ENCODE measurements at places on chromosomes 3 and 15.

DNA sequence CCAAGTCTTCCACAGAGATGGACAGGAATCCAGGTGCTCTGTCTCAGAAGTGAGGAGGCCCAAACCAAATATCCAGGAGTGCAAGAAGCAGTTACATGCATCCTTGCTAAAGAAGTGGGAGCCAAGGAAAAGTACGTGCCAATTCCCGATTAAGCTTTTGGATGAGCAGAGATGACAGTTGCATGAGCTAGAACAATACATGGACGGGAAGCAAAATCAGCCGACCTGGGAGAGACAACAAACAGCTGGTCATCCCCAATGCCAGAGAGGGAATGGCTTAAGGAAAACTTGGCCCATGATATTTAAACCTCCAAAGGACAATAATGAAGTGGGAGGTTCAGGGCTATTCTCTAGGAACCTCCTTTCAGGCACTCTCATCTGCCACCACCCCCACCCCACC, 86.0 kb upstream of the ABHD17C start:
- DNase-seq = no peak

GRCh38 chr3:39028546-39028945, 23.2 kb downstream of the SCN11A start:
- no peak for DNase-seq

DNA sequence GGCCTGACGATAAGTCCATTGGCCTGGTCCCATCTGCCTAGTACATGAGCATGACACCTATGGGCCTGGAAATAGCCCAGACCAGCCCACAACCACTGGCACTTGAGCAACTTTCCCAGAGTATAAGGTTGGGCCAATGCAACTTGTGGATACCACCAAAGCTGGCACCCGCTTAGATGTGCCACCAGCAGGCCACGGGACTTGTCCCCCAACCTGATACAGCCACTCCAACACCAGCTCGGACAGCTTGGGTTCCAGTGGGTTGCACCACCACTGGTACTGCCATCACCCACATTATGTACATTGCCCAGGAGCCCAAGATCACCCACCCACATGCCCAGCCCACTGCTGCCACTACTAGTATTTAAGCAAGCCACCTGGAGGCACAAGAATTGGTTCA, 381.2 kb downstream of the GBE1 start:
- DNase-seq = no peak

DNA sequence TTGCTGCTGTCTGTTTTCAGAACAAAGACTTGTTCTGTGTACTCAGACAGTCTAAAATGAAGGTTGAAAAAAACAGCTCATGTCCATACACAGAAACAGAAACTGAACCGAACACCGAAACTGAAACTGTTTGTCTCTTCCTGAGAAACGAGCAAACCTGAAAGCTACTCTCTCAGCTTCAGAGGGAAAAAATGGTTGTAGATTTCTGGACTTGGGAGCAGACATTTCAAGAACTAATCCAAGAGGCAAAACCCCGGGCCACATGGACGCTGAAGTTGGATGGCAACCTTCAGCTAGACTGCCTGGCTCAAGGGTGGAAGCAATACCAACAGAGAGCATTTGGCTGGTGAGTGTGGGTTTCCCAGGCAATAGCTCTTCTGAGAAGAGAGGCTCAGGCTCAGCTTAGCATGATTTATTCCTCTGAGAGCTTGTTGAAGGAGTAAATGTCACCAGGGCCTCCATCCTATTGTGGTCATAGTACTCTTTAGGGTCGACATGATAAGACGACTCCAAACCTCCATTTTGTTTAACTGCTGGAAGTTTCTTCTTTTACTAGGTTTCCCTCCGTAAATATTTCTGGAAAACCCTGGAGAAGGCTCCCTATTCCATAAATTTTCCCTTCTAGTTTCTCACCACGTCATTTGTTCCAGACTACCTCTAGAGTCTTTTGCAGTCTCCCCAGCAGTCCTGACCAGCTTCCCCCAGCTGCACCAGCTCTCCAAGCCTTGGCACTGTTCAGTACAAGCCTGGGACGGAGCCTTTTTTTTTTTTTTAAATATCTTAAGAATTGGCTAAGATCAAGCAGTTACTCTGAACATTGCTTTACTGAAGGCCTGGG, at the start of gene RTP4:
RTP4 (plus strand) TSS at position 135 of the 838 bp plus-strand sequence; CDS start at position 192, 57 bp downstream.
- peak; percentile 11 for DNase-seq

GRCh38 chr15:69820819-69821218, 276.9 kb downstream of the TLE3 start:
- DNase-seq = no peak

GRCh38 chr15:25406846-25407245, 32.0 kb downstream of the UBE3A start:
- no peak for DNase-seq

DNA sequence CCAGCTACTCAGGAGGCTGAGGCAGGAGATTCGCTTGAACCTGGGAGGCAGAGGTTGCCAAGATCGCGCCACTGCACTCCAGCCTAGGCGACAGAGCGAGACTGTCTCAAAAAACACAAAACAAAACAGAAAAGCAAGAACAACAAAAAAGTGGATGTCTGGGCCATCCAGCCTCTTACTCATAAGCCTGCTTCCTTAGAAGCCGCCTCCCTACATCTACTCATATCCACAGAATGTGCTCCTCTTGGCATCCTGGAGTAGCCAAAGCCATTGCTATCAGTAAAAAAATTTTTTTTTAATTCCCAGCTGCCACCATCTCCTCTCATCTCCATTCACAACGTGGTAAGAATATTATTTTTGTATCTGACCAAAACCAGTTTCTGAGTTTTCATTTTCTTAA, 10.8 kb downstream of the ZSCAN2 start:
- no peak for DNase-seq

DNA sequence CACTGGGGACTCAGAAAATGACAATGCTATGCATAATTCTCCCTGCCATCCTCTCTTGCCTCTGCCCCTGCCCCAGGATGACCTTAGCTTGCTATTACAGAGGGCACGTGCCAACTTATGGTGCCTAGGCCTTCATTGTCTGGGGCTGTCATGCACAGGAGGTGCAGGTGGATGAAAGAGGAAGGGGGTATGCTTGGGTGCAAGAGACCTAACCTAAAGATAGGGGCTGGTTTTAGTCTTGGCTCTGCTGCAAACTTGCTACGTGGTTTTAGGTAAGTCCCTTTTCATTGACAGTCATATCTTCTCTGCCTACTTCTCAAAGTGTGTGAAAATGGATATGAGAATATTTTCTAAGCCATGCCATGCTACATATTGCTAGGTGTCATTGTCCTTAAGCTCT, 161.3 kb downstream of the EPHB1 start:
- DNase-seq = no peak

DNA sequence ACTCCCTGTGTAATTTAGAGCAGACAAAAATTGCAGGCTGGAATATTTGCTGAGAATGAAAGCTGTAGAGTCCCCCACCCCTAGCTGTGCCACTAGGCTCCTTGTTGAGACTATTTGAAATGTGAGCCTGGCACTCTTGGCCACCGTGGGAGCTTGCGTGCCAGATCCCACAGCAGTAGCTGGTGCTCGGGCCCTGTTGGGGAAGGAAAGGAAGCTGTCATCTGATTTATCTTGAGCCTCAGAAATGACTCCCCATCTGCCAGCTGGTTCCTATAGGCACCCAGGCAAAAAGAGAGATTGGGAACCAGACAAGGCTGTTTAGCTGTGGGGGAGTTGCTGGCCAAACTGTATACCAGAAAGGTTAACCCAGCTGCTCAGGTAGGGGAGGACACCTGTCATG, 23.4 kb upstream of the CLEC3B start:
- no peak for DNase-seq

GRCh38 chr3:37765591-37766488, 95.8 kb upstream of the CTDSPL start:
- peak; percentile 43 for DNase-seq

DNA sequence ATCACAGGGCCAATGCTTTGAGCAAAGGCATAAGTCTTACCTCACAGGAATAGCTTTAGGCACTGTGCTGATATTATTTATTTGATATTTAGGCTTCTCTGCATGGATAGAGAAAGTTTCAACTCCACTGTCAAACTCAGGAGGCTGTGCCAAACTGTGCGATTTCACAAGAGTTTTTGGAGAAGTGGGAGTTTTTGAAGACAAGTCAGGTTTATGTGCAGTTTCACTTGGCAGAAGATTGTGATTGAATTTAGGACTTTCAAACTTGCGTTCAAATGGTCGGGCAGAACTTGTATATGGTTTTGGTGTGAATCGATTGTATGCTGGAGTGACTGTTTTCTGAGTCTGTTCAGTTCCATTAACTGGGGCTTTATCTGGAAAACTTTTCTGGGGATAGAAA, 113.7 kb downstream of the TJP1 start:
- no peak for DNase-seq

GRCh38 chr15:77674327-77674726, 41.6 kb upstream of the LINGO1 start:
- DNase-seq = peak; percentile 6

- peak; percentile 71 for DNase-seq
Measured at GRCh38 chr3:197599089-197599765, 43.5 kb upstream of the BDH1 start.

GRCh38 chr3:8775602-8776001, 6.2 kb upstream of the OXTR start:
- DNase-seq = no peak

DNA sequence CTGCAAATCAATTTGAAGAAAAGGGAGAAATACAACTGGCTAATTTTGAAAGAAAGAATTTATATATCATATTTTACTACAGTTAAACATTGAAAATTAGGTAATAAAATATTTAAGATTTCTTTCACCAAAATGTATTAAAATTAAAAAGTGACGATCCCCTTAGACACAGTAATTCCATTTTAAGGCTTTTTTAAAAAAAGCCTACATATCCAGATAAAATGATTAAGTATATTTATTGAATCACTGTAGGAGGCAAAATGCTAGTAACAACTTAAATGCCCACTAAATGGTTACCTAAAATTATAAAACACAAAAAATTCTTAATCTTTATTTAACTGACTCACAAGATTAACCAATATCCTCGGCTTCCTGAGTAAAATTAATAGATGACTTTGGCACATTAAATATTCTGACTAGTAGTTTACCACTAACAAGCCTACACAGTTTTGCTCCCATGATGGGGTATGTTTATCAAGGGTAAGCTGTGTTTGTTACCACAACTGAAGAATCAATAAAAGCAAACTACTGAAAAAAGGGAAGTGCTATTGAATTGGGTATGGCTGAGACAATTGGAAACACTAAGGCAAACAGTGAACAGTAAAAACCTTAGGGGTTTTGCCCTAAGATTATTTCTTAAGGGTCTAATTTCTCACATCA, 28.4 kb downstream of the ANKRD28 start:
- no peak for DNase-seq

DNA sequence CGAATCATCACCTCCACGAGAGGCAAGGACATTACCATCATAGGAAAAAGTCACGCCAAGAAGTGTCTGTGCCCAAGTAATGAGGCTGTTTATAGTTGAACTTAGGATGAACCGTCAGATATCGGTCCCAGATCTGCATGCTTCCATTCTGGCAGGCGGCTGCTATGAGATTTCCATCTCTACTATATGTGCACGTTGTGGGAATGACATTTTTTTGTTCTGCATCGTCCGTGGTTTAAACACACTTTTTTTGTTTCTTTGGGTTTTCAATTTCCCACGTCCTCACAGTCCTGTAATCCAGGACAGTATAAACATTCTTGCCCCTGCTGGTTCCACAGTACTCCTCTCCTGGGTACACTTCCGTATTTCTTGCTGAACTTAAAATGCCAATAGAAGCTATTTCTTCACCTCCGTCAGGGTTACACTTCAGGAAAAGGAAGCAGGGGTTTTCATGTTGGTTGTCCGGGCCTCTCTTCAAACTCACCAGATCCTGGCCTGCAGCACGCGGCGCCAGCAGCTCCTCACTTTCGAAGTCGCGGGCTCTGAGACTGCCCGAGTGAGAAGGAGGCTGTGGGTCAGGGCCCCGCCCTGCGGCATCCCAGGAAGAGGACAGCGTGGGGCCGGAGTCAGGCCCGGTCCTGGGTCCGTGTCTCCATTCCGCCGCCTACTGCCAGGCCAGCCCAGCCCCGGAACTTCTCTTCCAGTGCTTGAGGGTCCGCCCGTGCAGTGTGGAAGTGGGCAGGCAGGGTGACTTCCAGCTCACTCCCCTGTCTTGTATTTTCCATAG, 9.8 kb upstream of the TM4SF4 start:
- DNase-seq = no peak

- no peak for DNase-seq
Measured at GRCh38 chr3:112736805-112737566, 96.0 kb upstream of the CCDC80 start.

GRCh38 chr3:132038198-132038825, 3.5 kb upstream of the CPNE4 start:
- peak; percentile 10 for DNase-seq

DNA sequence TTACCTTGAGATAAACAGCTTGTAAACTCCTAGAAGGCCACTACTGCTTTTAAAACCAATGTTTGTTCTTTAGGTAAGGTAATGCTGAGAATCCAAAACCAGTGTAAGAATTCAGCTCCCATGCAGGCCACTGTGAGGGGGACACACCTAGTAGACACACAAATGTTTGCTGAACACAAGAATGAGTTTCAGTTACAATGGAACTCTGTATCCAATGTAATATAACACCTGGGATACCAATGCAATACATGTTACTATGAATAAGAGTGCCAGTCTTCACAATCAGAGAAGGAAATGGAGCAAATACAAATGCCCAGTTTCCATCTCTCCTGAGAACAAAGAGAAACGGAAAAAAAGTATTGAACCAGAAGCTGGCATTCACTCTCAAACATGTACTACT, 65.9 kb downstream of the IGF2BP2 start:
- no peak for DNase-seq

DNA sequence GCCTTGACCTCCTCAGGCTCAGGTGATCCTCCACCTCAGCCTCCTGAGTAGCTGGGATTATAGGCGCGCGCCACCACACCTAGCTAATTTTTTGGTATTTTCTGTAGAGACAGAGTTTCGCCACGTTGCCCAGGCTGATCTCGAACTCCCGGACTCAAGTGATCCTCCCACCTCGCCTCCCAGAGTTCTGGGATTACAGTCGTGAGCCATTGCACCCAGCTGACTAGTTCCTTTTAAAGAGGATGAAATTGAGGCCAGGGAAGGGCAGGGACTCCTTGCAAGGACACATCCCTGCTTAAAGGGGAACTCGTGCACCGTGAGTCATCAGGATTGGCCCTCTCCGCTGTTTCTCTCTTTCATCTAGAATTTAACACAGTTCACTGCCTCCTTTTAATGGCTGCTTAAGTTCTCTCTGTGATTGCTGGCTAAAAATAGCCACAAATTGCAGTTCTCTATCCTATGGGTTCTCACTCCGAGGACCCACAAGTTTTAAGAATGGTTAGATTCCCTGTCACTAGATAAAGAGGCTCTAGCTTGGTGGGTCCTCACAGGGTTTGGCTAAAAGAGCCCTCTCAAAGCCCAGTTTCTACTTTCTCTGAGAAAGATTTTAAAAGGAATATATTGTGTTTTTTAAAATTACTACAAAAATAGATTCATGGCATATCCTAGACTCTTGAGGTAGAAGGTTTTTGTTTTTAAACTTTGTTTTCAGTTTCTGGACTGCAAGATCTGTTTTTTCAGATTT, 1.4 kb downstream of the CRTAP start:
- DNase-seq = peak; percentile 74

GRCh38 chr3:45187694-45188141, 38.4 kb downstream of the TMEM158 start:
- DNase-seq = no peak
